ENCODE measurements at places on chromosomes 2 and 18.

GRCh38 chr18:47100212-47100831, 50.0 kb downstream of the HDHD2 start:
- DNase-seq, result peak; percentile 38

- peak; percentile 36 for DNase-seq
These were observed 87.5 kb upstream of the CTAGE1 start for GRCh38 chr18:22505141-22505591.

DNA sequence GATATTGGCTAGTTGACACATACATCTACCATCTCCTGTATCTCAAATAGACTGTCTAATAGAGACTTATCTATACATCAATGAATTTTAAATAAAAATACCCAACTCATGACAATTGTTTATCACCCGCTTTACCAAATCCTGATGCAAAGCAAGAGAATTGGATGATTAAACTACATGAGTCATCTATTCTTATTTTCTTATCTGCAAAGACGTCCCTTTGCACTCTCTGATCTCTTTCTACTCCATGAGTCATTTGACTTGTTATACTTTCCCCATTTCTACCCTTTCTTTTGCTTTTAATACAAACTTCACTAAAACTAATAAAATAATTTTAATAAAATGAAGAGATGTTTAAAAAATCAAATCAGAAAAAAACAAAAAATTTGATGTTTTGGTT, 261.7 kb upstream of the MAP2 start:
- no peak for DNase-seq

DNA sequence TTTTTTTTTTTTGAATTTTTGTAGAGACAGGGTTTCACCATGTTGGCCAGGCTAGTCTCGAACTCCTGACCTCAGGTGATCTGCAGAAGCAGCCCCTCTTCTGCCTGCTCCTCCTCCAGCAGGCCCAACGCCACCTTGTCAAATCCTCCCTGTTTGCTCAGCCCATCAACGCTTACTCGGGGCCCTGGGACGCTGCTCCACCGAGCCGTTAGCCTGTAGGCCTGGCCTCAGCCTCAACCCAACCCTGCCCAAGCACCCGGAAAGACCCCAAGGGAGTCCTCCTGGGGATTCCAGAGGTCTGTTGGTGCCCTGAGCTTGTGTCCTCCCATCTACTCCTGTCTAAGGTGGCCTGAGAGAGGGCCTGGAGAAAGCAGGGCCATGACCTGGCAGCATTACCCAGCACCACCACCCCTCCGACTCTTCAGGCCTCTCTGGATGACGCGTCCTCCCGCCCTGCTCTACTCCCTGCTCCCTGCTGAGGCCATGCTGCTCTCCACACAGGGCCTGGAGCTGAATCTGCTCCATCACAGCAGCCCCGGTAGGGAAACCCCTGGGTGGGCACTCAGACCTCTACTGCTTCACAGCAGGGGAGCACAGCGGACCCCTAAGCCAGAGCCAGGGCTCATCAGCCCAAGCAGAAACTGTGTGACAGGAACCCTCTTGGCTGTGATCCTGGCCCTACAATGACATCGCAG, 3.2 kb downstream of the STK25 start:
- DNase-seq, result no peak

GRCh38 chr2:134108113-134108512, 145.8 kb upstream of the MGAT5 start:
- DNase-seq, result no peak

DNA sequence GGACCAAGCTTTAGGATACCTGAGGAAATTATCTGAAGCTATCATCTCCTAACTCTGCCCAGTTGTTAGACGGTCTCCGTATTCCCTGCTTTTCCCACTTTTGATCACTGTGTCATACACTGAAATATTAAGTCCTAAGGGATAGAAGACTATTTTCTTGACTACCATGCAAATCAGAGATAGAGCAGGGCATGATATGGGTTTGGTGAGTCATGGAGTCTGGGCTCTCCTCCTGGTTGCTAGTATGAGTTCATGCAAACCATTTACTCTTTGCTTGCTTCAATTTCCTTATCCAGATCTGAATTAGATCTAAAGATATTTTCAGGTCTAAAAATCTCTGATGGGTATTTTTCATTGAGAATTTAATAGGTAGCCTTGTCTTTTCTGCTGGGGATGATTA, 55.0 kb downstream of the EHBP1 start:
- no peak for DNase-seq

GRCh38 chr2:134431838-134432434, 178.1 kb downstream of the MGAT5 start:
- DNase-seq, result no peak

- no peak for DNase-seq
These were observed 109.4 kb upstream of the POU3F3 start for GRCh38 chr2:104744537-104744936.

GRCh38 chr2:72745679-72746368, 80.0 kb downstream of the EXOC6B start:
- DNase-seq, result peak; percentile 72

DNA sequence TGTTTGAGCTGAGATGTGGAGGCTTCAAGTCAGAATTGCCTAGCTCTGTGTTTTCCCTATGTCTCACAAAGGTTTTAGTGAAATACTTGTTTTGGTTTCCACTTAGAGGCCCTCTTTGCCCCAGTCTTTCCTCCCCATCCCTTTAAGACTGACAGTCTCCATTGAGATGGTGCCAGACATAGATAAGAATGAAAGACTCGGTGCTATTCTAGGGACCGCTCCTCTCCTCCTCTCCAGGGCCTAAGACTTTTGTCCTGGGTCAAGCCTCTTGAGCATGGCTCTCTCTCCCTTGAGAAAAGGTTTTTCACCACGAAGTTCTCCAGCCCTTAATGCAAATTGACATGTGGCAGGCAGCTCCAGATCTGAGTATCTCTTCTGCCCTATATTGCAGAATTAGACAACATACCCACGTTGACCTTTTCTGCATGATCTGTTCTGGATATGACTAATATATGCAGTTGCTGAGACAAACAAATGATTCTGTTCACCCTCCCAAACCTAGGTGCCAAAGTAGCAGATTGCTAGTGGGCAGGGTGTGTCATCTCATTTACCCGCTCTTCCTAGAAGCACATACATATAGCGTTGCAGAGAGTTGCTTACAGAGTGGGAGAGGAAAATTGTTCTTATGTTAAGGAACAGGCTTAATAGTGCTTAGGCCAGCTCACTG, 47.5 kb upstream of the ACSL3 start:
- no peak for DNase-seq

DNA sequence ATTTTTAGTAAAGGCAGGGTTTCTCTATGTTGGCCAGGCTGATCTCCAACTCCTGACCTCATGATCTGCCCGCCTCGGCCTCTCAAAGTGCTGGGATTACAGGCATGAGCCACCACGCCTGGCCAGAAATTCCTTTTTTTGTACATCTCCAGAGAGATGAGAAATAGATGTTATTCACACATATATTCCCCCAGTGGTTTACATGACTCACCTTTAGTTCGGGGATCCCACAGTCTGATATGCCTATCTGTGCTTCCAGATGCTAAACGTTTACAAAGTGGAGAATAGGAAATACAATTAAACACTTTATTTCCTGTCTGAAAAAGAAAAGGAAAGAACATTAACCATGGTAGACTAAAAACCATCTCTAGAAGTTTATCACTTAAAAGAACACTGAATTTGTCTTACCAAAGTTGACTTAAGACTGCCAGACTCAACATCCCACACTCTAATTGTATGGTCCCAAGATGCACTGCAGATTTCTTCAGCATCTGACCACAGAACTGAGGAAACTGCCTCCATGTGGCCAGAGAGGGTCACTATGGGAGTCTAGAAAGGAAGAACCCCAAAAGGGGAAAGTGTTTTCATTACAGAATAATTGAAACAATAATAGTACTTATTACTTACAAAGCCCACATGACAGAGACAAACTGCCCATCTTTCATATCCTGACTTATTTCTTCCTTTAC, 12.6 kb upstream of the ICA1L start:
- DNase-seq, result no peak

- DNase-seq, result peak; percentile 27
These were observed 10.8 kb upstream of the MYO1B start for GRCh38 chr2:191234376-191234775.

GRCh38 chr2:29628862-29629261, 292.5 kb downstream of the ALK start:
- no peak for DNase-seq

- DNase-seq, result no peak
These were observed 171.9 kb upstream of the FN1 start for GRCh38 chr2:215607766-215608165.

DNA sequence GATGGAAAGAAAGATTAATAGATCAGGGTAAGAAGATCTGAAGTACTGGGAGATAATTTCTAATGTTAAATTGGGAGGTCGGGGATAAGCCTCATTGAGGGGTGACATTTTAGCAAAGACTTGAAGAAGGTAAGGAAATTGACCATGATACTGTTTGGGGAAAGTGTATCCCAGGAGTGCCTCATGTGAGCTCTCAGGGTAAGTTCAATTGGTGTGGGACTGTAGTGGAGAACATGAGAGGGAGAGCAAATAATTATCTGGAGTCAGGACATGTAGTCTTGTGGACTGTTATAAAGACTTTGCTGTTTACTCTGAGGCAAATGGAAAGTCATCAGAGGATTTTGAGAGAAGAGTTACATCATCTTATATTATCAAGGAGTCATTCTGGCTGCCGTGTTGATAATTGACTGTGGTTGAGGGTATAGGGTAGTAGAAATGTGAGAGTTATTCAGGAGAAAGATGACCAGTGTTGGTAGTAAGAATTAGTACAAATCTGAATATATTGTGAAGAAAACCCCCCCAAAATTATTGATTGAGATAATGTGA, 624.4 kb downstream of the ADCYAP1 start:
- no peak for DNase-seq

DNA sequence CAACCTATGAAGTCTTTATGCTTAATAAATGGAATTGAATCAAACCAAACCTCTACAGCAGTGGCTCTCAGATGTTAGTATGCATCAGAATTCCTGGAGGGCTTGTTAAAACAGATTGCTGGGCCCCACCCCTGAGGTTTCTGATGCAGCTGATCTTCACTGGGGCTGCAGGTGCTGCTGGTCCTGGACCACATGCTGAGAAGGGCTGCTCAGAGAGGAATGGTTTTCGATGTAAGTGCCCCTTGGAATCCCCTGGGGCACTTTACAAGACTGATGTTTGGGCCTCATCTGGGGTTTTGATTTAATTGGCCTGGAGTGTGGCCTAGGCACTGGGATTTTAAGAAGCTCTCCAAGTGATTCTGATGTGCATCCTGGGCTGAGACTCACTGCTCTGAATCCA, 403.8 kb upstream of the HS6ST1 start:
- DNase-seq, result no peak

GRCh38 chr2:135685361-135685760, 56.3 kb upstream of the UBXN4 start:
- DNase-seq, result no peak

DNA sequence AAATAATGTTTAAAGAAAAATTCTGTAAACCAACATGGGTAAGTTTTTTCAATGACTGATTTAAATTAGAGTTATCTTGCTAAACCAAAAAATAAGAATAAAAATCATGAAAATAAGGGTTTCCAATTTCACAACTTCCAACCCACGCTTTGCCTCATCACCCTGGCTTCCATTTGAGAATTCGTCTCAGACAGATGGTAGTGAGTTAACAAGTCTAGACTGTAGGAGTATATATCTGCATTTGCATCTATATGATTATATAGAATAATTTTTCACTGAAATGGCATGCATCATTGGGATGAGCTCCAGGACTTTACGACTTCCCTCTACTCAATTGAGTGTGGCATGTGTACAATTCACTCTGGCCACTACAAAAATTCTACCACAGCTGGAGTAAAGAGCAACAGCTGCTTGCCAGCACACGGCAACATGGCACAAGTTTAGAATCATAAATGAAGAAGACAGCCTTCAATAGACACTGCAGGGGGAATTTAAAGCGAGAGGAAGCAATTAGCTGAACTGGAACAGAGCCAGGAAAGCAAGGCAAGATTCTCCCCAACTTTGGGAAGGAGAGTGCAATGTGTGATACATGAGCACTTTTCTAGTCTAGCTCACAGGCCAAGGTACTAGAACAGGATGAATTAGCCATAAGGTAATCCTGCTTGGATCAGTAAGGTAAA, 1673.5 kb upstream of the CELF4 start:
- DNase-seq, result no peak

DNA sequence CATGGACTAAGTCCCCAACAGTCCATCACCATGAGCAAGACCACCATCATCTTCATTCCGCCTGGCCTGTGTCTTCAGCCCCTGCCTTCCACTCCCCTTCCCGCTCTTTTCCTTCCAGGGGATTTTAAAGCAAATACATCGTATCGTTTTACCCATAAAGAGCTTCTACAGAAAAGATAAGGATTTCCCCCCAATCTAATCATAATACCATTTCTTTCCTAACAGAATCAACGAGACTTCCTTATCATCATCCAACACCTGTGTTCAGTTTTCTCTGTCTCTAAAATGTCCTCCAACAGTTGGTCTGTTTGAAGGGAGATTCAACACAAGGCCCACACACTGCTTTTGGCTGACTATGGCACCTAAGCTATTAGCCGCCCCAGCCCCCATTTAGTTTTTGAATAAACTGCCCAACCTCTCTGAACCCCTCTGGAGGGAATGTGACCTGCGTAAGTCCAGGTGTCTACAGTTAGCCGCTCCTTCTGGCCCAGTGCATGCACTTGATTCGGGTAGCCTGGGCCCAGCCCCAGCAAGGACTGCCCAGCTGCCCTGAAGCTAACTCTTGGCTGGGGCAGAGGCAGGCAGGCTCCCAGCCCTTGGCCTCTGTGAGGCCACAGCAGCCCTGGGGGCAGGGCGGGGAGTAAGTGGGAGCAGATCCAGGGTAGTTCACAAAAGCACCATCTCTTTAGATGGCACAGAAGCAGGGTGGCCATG, 25.3 kb upstream of the SEMA4C start:
- DNase-seq, result no peak

DNA sequence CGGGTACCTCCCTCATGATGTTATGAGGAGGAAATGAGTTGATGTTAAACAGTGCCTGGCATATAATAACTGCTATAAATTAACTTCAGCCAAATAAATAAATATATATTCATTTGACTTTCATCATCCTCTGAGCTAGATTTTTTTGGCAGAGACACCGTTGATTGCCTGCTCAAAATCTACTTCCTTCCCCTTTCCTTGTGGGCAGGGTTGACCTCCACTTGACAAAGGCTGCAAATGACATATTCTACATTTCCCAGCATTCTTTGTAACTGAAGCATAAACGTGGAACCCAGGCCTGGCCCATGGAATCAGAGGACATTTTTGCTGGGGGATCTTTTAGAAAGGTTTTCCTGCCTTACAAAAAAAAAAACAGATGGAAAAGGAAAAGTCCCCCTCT, 177.8 kb downstream of the TXNL1 start:
- no peak for DNase-seq

DNA sequence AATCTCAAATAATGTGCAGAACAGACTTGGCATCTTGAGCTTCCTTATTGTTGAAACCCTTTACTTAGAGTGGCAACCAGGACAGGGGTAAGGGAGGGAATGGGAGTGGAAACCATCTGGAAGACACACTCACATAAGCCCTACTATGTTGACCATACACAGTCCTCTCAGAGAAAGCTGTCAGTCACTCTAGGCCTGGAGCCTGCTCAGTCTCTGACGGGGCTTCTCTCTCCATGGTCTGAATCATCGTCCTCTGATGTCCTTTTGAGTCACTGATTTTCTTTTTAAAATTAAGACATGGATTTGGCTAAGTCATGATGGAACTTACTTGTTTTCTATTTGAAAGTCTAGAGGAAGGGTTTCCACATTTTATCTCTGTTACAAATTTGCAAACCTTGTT, 74.0 kb downstream of the MYO1B start:
- no peak for DNase-seq
